Vein endothelial cell (primary cell): ENCODE measurements at places on chromosomes 2 and 18. TPM values are rescaled to one million over a fixed set of nuclear protein-coding genes. Genes with fewer than 3 reads are reported as not detected.

The EVX2 gene
- total RNA-seq = not detected in 2 replicates

The RAB10 gene
- 93.4 and 112 TPM in 2 replicates for total RNA-seq

The LRRTM4 gene
- not detected in 2 replicates for total RNA-seq

The AKAIN1 gene
- not detected in 2 replicates for total RNA-seq

The MPP4 gene
- 7.5 and 17.1 TPM in 2 replicates for total RNA-seq

The RESP18 gene
- not detected in 2 replicates for total RNA-seq

The CLASP1 gene
- total RNA-seq = 56.8 and 61.0 TPM in 2 replicates

The DYNAP gene
- not detected in 2 replicates for total RNA-seq
